ENCODE measurements at places on chromosomes 13 and 19.

DNA sequence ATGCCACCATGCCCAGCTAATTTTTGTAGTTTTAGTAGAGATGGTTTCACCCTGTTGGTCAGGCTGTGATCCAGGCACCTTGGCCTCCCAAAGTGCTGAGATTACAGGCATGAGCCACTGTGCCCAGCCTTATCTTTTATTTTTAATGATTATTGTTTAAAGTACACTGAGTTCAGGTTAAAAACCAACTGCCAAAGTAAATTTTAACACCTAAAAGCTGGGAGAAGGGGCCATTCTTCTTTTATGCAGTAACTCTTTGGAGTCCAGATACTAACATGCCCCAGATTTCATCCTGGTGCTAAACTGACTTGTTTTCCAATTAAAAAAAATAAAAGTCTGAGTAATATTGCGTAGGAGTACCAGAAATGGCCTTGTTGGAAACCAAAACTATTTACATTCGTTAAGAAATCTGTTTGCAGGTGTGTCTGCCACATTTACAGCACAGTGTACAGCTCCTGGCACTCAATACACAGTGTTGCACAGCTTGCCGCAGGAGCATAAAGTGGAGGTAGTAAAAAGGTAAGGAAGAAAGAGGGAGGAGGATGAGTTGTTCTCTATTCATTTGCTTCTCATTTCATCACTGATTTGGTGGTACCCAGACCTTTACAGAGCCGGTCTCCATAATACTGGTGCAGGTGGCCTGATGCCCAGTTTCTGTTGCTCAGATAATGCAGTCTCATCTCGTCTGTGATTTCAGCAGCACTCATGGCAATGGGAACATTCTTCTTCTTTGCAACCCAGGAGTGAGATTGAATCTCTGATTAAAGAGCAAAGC lies 108.9 kb downstream of the PCCA start:
- DNase-seq = no peak

- DNase-seq = no peak
Observed at GRCh38 chr13:78736142-78736541, 77.2 kb upstream of the OBI1 start.

- DNase-seq = no peak
Observed at GRCh38 chr19:33667141-33667650, 45.4 kb downstream of the CHST8 start.

GRCh38 chr19:40716031-40716481 lies 630 bp downstream of the COQ8B start:
- peak; percentile 54 for DNase-seq
